BE2C (cell line): ENCODE measurements at places on chromosomes 4 and X.

DNA sequence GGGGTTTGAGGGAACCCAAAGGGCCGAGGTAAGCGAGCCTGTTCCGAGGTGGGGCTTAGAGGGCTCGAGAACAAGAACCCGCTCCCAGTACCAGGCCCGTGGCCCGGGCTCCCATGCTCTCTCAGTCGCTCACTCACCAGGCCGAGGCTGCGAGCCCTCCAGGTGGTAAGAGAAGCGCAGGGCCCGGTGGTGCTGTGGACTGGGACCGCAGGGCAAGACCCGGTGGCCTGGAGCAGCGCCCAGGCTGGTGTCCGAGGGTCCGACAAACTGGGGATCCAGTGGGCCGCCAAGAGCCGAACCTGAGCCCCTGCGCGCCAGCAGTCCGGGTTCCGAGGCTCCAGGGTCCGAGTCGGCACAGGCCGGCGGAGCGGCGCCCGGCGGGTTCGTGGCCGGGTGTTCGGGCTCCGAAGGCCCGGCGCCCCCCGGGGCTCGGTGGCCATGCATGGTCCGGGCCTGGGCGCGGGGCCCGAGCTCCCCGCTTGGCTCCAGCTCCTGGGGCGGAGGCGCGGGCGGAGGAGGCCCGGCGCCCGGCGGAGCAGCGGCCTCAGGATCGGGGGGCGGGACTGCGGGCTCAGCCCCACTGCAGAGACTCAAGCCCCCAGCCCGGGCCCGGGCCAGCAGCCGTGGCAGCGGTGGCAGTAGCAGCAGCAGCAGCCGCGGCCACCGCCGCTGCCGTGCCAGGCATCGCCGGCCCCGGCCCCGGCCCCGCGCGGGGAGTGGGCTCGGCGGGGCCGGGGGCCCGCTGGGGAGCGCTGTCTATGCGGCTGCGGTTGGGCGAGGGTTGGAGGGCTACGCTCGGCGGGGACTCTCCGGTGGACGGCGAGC, 833 bp downstream of the FGD1 start:
- peak; percentile 24 for DNase-seq

GRCh38 chr4:114879916-114880669, 233.3 kb downstream of the NDST4 start:
- no peak for DNase-seq

GRCh38 chr4:180394312-180394711, 1848.9 kb upstream of the TENM3 start:
- DNase-seq, result no peak

DNA sequence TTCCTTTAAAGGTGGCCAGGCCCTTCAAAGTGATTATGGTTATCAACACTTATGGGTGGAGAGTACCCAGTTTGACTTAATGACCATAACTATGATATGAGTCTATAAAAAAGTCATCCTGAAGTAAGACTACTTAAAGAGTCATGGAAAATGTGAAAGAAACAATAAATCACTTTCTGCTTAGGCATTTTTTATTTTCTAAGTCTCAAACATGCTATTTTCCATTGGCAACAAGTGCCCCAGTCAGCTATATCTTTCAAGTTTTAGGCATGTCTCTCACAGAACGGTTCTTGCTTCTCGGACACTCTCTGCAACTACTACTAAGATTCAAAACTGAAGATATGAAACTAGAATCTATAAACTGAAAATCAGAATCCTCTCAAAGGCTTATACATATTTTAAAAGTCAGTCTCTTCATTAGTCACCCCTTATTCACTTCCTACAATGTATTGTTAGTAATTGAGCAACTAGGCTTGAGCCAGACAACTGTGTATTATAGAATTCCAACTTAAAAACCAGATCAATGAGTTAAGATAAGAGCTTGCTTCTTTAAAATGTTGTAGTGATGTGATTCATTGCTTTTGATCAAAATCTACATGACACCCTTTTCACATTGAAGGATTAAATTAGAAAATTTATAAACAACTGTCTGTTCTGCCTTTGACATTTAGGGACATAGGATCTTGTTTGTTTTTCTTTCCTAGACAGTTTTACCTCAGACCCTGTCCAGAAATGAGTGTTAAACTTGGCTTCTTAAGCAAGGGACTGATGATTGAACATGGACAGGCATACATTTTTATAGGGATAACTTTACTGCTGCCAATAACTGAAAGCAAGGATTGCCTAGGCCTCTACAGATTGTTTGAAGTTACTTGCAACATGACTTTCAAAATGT, 2.9 kb downstream of the ANTXR2 start:
- no peak for DNase-seq

GRCh38 chr4:138907174-138907573, 108.4 kb upstream of the NOCT start:
- DNase-seq, result no peak

DNA sequence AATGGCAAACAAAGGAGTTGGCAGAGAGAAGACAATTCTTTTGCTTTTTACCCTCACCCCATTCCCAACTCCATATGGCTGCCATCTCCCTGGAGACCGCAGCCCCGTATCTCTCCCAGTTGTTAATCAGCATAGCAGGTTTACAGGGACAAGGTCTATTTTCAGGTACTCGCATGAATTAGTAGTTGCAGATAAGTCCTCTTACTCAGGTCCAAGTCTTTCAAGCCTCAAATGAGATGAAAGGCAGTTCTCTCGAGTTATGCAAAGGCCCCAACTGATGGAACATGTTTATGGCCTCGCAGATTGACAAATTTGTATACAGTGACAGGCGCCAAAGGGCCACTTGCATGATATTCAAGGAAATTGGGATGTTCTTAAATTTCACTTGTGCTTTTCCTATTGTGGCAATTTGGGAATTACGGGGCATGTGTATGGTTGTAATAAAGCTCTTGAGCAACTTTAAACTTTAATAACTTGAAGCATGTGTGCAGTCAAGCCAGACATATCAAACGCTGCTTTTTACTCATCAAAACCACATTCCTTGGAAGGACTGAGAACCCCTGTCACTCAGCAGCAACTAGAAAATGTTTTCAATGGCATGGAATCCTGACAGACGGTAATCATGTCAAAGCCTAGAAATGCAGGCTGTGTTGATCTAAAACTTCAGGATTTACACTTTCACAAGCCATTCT, 45.1 kb downstream of the KDR start:
- DNase-seq, result no peak

- no peak for DNase-seq
Observed at GRCh38 chr4:56026596-56026995, 77.9 kb downstream of the CEP135 start.

- DNase-seq, result no peak
Observed at GRCh38 chr4:175954685-175955084, 111.0 kb upstream of the WDR17 start.

DNA sequence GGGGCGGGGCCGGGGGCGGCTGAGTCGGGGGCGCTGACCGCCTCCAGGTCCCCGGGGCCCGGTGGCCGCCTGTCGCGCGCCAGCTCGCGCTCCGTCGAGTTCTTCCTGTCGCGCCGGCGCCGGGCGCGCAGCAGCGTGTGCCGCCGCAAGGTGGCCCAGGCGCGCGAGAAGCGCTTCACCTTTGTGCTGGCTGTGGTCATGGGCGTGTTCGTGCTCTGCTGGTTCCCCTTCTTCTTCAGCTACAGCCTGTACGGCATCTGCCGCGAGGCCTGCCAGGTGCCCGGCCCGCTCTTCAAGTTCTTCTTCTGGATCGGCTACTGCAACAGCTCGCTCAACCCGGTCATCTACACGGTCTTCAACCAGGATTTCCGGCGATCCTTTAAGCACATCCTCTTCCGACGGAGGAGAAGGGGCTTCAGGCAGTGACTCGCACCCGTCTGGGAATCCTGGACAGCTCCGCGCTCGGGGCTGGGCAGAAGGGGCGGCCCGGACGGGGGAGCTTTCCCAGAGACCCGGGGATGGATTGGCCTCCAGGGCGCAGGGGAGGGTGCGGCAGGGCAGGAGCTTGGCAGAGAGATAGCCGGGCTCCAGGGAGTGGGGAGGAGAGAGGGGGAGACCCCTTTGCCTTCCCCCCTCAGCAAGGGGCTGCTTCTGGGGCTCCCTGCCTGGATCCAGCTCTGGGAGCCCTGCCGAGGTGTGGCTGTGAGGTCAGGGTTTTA, 1.5 kb downstream of the ADRA2C start:
- DNase-seq, result peak; percentile 73

DNA sequence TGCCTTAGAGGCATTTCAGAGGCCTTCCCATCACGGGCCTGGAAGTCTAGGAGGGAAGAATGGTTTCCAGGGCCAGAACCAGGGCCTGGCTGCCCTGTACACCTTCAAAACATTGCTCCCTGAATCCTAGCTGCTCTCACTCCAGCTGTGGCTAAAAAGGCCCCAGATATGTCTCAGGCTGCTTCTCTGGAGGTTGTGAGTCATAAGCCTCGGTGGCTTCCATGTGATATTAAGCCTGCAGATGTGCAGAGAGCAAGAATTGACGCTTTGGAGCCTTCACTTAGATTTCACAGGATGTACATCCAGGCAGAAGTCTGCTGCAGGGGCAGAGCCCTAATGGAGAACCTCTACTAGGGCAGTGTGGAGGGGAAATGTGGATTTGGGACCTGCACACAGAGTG, 502.5 kb downstream of the GRXCR1 start:
- DNase-seq, result no peak

DNA sequence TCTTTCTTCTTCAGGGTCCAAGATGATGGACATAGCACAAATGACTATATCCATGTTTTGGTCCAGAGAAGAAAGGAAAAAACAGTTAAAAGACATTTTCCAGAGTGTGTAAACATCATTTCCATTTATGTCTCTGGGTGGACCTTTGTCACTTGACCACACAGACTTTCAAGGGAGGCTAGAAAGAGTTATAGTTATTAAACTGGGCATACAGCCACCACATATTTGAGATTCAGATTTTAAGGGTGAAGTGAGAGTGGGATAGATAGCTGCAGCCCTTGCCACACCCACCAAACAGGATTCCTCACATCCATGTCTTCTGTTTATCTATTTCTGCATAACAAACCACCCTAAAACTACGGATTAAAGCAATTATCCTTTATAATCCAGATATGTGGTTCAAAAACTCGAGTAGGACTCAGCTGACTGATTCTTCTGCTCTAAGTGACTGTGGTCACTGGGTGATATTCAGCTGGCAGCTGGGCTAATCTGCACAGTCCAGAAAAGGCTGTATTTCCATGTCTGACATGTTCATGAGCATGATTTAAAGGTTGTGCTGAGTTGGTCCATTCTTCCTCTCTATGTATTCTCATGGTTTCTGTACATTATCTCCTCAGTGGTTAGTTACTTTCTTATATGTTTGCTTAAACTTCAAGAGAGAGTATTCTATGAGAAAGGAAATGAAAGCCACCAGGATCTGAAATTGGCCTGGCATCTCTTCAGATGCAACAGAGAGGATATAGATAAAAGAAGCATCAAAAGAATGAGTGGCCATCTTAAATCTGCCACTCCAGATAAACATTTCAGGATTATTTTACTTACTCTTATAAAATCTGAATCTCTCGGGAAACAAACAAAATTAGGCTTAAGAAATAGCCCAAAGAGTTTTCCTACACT, 459.8 kb upstream of the CTSO start:
- no peak for DNase-seq
